Activated naive CD4-positive, alpha-beta T cell treated with Interleukin-2 at 50 U/mL for 16 hours (primary cell): ENCODE measurements at places on chromosomes 4 and X.

- DNase-seq: peak; percentile 14
Observed at GRCh38 chr4:37452952-37453280, 208.4 kb downstream of the NWD2 start.

DNA sequence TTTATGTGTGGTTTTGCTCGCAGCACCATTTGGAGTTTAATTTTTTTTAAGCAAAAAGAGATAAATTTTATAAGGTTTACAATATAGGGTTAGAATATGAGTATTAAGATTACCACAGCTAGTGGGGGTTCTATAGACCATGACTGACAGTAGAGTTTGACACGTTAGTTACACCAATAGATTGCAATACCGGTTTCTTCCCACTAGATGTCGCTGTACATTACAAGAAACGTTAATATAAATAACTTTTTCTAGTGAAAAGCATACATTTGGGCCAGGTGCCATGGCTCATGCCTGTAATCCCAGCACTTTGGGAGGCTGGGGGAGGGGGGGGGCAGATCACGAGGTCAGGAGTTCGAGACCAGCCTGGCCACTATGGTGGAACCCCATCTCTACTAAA is 433.6 kb downstream of the MAGEB5 start:
- DNase-seq: no peak

- peak; percentile 16 for DNase-seq
Observed at GRCh38 chrX:19840899-19841648, 46.3 kb downstream of the SH3KBP1 start.

- DNase-seq: no peak
Observed at GRCh38 chr4:108042927-108043326, 53.2 kb downstream of the HADH start.

DNA sequence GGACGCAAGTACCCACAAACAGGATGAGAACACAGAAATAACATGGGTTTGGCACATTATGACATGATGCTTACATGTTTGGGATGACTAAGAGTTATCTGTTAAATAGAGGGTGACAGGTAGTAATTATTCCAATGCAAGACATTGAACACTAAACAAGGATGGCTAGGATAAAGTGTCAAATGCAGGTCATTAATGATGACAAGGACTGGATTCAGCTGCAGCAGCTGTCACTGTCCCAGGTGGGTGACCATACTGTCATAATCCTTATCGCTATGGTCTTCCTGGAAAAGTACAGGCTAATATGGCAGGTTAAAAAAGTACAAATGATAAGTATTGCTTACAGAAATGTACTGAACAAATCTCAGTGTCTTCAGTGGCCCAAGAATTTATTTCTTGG is 123.9 kb downstream of the ANTXR2 start:
- DNase-seq: no peak

DNA sequence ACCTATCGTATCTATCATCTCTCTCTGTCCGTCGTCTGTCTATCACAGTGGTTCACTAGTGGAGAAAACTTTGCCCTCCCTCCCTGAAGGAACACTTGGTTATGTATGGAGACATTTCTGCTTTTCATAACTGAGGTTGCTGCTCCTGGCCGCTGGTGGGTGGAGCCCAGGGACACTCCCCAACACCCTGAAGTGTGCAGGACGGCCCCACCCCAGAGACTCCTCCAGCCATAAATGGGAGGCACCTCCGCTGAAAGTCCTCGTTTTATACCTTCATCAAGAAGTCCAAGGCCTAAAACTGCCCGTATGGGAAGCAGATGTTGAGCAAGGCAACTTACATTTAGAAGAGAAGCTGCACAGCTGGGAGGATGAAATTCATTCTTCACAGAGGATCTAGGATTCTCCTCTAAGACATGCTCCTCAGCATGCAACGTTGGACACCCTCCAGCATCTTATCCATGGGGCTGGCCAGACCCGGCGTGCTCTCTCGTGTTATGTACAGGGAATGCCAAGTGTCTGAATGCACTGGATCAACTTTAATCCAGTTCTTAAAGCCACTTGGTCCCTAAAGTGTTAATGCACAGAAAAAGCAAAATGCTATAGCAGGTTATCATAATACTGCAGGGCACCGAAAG is 43.5 kb downstream of the PRKX start:
- no peak for DNase-seq
